ENCODE measurements at places on chromosomes 5 and 9.
A peak's percentile ranks its signal among the peaks of the same experiment; 100 is the strongest.

- DNase-seq: no peak
Measured at GRCh38 chr5:146788898-146789297, 89.7 kb downstream of the PPP2R2B start.

DNA sequence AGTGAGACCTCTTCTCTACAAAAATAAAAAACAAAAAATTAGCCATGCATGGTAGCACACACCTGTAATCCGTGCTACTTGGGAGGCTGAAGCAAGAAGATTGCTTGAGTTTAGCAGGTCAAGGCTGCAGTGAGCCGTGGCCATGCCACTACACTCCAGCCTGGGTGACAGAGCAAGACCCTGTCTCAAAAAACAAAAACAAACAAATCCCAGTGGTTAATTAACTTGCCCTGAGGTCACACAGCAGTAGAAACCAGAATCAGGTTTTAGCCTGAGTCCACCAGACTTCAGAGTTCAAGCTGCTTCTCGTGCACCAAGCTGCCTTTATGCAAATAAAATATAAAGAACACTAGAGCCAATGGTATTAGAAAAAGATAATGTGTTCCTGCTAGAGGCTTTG is 169.7 kb downstream of the GOLPH3 start:
- no peak for DNase-seq

DNA sequence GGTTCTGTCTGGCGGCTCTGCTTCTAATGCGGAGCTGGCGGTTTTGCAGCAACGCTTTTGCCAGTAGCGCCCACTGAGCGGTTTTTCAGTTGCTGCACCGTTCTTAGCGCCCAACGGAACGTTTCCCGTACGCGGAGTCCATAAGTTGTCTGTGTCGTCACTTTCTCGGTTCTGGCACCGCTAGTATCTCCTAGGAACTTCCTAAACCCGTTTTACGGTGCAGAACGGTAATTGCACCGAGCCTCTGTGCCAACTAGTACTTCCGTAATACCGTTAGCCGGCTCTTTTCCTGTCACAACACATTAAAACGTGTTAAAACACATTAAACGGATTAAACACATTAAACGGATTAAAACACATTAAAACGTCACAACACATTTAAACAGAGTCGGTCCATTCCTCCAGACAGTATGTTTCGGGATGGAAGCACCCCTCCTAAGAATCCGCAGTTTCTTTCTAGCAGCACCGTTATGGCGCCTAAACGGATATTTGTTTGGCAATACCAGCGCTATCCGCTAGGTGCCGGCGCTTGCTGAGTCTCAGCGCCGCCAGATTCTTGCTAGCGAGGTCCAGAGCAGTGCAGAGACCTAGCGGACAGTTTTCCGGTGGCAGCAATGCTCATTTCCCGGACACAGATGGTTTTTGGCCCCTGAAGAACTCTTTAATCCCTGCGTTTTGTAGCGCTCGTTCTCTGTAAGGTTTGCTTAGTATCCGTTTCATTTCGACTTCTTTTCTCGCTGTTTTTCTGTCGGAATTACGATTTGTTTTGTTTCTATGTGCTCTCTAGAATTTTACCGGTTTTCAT is 45.4 kb downstream of the ANXA2R start:
- peak; percentile 9 for DNase-seq

DNA sequence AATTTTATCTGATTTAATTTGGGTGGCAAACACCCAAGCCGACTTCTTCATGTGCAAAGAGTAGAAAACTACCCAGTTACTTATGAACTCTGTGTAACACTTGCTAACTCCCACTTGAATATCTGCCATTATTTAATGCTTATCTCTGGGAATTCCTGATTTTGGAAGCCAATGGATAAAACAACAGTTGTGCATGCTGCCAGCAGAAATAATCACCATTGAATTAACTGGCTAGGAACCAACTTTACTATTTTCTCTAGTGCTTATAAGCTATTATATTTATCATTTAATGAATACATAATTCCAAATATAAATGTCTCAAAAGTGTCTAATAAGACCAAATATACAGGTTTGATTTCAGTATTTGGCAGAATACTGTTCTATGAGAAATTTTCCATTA is 85.7 kb downstream of the IZUMO3 start:
- no peak for DNase-seq

- DNase-seq: no peak
Measured at GRCh38 chr9:85940275-85940831, 593 bp upstream of the NAA35 start.

DNA sequence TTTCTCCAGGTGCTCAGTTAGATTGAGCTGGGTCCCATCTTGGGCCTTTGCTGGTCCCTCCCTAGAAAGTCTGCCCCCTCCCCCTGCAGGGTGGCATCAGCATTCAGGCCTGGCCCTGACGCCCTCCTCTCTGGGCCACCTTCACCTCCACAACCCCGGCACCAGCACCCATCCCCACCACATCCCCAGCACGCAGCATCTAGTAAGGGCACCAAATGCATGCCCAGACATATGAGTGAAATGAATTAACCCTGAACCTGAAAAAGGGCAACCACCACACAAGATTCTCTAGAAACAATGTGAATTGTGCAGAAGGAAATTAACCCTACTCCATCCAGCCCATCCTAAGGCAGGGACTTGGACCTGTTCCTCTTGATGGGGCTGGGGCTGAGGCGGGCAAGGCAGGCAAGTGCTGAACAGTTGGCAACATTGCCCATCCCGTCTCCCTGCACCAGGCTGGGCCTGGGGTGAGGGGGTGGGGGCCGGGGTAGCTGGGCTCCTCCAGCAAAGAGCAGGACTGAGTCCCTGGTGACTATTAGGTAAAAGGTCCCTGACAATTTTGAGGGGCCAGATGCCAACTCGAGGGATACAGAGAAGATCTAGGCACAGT is 125.9 kb downstream of the KCNIP1 start:
- no peak for DNase-seq

GRCh38 chr9:71859939-71860338 is 51.1 kb downstream of the ABHD17B start:
- no peak for DNase-seq

- no peak for DNase-seq
Measured at GRCh38 chr9:7171396-7172153, 413.8 kb downstream of the KDM4C start.

- peak; percentile 68 for DNase-seq
Measured at GRCh38 chr5:172403189-172403796, 51.0 kb downstream of the SH3PXD2B start.

- no peak for DNase-seq
Measured at GRCh38 chr9:86349271-86349670, 4.9 kb downstream of the TUT7 start.

GRCh38 chr5:122501089-122501435 is 189.0 kb downstream of the SNCAIP start:
- no peak for DNase-seq

- DNase-seq: no peak
Measured at GRCh38 chr9:91814201-91814600, 135.8 kb downstream of the ROR2 start.

GRCh38 chr5:126640866-126641265 is 40.1 kb downstream of the PHAX start:
- no peak for DNase-seq

GRCh38 chr9:38059233-38059936 is 9.6 kb downstream of the SHB start:
- DNase-seq: no peak

GRCh38 chr5:37005252-37005651 is 128.7 kb downstream of the NIPBL start:
- DNase-seq: no peak

DNA sequence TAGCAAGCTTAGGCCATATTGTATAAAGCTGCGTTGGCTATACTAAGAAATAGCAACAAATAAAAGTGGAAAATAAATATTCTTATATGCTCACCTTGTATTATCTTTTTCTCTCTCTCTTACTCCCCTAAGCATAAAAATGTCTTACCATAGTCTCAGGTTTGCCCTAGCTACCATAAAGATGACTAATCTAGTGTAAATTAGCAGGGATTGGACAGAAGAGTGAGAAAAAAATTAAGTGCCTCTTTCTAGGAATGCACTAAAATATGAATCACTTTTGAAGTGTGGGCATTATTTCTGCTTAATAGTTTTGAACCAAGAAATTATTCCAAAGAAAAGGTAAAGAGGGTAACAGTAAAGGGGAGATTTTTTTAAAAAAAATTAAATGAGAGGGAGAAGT is 201.3 kb downstream of the HINT1 start:
- no peak for DNase-seq

DNA sequence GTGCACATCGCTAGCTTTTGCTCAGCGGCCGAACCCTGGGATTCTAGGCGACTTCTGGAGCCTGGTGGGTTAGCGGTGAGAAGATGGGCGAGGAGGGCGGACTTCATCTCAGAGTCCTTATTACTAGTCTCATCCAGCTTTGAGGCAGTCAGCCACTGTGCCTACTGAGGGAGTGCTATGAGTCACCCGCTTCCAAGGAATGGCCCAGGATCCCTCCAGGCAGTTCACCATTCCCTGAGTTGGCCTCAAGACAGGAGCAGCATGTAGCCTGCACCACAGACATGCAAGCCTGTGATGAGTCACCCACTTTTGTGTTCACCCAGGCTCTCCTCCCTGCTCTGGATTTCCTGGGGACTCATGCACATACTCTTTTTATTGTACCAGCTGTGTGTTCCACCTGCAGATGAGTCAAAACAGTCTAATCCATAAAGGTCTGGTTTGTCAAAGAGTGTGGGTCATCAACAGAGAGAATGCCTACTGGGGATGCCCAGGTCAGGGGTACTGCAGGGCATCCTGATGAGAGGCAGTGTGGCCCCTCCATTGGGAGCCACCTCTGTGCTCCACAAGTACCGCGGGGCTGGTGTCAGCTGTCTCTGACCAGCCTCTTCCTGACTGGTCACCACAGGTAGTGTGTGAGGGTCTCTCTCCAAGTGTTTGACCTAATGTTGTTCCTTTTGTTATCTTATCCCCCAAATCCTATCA is 20.2 kb downstream of the SLC22A5 start:
- no peak for DNase-seq

DNA sequence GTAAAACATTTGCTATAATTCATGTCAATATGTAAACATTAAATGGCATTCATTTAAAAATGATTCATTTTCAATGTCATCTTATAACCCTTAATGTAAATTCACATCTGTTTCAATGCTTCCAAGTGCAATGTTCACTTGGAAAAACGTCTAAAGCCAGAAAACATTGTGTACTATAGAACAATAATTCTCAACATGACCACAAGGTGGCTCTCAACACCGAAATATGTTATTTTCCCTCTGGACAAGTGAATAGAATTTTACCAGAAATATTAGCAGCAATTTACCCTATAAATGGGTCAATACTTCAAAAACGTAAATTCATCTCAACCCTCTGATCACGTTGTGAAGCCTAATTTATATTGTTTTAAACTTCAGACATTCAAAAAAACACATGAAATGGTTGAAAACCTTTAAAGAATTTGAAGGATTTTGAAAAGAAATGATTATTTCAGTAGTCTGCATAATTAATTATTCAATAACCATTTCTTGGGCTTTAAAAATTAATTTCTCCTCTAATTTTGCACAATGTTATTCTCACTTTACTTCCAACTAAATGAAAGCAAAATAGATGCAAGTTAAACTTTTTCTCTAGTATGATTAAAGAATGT is 11.0 kb downstream of the CDH10 start:
- no peak for DNase-seq

GRCh38 chr5:101942321-101942882 is 353.7 kb downstream of the SLCO4C1 start:
- no peak for DNase-seq

DNA sequence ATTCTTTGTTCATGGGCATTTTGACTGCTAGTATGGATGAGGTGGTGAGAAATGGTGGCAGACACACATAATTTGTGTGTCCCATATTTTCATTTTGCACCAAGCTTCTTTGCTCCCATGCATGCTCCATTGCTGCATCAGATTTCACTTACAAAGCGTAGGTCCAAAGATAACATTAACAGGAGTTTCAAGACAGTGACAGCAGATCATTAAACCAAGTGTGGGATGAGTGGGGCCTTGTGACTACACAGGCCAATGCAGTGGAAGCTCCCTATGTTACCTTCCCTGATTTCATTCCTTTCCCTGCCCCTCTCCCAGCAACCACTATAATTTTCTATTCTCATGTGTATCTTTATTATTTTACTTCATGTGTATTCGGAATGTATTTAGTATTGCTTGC is 142.0 kb downstream of the AOPEP start:
- no peak for DNase-seq

DNA sequence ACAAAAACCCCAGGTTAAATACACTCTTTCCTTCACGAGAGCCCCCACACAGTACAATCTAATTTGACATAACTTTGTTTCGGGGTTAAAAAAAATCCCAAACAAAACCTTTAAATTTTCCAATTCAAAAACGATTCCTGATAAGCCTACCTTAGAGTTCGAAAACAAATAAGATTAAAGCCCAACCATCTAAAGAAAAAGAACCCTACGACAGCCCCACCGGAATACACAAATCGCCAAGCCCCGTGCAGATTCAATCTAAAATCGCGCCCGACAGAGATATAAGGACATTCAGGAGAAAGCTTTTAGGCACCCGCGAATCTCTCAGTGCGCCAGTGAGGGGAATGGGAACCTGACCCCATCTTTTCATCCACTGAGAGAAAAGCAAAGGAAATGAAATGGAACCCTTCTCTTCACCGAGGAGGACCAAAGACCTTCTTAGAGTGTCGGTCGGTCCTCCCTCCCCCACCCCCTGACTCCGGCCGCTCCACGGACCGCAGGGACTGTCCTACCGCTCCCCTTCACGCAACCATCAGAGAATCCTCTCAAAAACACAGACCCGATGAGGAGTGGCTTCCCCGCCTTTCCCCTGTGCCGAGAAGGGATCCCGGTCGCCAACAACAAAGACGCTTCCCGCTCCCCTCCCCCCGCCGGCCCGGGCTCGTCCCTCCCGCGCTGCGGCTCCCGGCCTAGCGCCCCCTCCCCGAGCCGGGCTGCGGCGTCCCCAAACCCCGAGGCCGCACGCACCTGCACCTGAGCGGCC is 925 bp downstream of the ABHD17B start:
- peak; percentile 48 for DNase-seq

DNA sequence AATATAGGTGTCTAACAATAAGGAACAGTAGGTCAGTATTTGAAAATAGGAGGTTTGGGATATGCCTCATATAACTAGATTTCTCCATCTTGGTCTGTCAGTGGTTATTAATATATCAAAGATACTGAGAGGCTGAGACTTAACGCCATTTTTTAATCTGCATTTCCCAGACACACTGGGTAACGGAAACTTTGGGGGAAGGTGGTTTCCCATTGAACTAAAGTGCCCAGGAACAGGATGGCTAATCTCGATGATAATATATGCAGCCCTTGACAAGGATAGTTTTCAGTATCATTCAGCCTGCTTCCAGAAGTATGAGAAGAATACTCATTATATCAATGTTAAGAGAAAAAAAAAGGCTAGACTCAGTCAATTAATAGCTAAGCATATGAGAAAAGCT is 30.7 kb downstream of the EFNA5 start:
- DNase-seq: no peak

DNA sequence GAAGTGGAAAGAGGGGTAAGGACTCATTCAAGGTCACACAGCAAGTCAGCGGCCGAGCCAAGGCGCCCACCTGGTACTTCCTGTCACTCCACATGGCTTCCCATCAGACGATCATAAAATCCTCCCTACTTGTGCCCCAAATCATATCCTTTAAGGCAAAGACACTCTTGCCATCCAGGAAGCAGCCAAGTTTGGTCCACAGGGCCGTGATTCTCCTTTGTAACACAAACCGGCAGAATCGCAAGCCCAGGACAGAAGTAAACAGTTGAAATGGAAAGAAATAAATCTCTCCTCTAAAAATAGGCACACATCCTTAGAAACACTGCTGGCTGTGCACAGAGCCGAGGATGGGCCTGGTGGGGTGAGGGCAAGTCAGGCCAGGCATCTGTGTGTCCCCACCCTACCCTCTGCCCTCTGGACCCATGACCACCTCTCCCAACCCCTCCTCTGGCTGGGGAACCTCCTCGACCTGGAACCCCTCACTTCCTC is 30.5 kb downstream of the TMOD1 start:
- DNase-seq: no peak
